ENCODE measurements at places on chromosomes 1 and 21. TPM values are rescaled to one million over a fixed set of nuclear protein-coding genes. Genes with fewer than 3 reads are reported as not detected.

The TEDDM1 gene
- polyA plus RNA-seq = not detected

The RYR2 gene
- 1.2 TPM for polyA plus RNA-seq

The PPP1R12B gene
- polyA plus RNA-seq = 15.6 TPM

The RNF186 gene
- 0.35 TPM for polyA plus RNA-seq

The ARHGEF16 gene
- polyA plus RNA-seq = 17.0 TPM

The OR2T33 gene
- not detected for polyA plus RNA-seq

The GBP7 gene
- 0.14 TPM for polyA plus RNA-seq

DNA sequence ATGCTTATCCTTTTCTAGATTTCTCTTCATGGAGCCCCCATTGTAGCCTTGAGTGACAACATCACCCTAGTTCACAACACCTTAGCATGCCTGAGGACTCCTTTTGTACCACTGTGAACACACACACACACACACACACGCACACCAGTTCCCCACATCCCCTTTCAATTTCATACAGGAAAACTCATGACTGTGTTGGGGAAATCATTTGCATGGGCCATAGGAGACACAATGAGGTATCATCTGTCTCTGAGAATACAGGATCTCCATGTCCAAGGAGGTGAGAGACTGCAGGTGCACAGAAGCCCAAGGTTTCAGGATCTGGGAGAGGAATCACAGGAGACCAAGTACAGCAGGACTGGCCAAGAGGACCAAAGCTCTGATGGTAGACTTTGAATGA lies 119.7 kb downstream of the TPTE start:
- no peak for DNase-seq

DNA sequence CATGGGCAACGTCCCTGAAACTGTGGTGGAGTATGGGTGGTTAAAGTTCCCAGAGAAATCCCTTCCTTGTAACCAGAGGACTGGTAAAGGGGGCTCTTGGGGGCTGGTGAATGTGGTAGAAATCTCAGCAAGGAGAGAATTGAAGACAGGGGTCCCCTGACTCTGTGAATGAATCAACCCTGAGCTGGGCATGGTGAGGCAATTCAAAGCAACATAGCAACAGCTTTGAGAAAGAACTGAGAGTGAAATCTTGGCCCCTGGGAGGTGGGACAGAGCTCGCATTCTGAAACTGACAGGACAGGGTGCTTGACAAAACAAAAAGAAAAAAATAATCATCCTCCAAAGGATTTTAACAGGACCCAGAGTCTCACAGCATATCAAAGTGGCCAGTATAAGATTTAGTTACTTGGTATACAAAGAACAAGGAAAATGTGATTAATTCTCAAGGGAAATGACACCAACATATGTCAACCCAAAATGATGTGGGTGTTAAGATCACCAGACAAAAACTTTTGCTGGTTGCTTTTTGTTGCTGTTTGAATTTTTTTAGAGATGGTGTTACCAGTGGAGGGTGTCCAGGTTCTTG lies 11.7 kb upstream of the SUMO3 start:
- DNase-seq = no peak

- DNase-seq = no peak
Observed at GRCh38 chr21:15872236-15872635, 142.5 kb downstream of the USP25 start.

DNA sequence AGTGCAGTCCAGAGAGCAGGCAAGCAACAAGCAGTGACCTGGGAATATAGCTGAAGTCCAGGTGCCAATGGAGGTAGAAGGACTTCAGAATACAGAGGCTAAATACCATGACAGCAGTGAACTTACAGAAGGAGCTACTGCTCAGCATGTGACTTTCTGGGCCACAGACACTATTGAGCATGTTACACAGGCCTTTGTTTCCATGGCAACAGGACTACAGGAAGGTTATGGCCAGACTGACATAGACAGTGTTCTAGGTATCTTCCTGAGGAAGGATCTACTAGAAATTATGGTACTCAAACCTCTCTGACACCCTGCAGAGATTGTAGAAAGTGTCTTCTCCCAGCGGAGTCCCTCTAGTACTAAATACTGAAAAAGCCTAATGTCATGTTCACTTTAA lies 11.0 kb downstream of the OR2M5 start:
- no peak for DNase-seq

DNA sequence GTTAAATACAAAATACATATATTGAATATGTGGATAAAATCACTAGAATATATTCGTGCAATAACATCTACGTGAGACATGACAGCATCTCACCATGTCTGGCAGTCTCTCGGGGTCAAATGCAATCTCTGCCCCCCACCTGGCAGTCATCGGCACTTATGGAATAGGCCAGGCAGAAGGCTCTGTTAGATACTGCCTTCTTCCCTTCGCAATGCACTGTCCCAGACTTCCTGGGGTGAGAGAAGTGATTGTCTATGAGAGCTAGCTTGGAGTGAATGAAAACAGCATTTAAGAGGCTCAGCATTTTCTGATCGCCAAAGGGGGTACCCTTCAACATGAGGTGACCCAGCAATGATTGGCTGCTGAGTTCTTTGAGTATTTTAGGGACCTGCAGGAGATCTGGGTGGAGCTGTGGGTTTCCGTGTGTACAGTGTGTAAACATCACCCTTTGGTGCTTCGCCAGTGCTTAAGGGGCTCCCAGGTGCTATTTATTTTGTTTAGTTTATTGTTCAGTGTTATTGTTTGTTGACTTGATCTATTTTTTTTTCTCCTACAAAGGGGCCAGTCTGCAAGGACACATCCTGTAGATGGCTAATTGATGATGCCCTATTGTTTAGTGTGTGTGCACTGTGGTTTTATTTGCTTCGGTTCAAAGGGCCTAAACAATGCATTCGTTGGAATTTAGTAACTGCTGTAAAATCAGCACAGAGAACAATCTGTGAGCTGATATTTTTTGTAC lies 10.2 kb downstream of the ERG start:
- no peak for DNase-seq

GRCh38 chr1:92244376-92244775 lies 26.7 kb downstream of the C1orf146 start:
- DNase-seq = no peak

- no peak for DNase-seq
Observed at GRCh38 chr1:243734308-243734695, 115.7 kb downstream of the AKT3 start.

- no peak for DNase-seq
Observed at GRCh38 chr1:160575112-160575664, 4.1 kb downstream of the CD84 start.

DNA sequence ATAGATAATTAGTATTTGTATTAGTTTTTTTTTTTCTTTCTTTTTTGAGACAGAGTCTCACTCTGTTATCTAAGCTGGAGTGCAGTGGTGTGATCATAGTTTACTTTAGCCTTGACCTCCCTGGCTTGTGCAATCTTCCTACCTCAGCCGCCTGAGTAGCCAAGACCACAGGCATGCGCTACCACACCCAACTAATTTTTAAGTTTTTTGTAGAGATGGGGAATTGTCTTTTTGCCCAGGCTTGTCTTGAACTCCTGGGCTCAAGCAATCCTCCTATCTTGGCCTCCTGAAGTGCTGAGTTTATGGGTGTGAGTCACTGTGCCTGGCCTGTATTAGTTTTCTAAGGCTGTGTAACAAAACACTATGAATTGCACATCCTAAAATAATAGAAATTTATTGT lies 58.3 kb downstream of the MSH4 start:
- no peak for DNase-seq

DNA sequence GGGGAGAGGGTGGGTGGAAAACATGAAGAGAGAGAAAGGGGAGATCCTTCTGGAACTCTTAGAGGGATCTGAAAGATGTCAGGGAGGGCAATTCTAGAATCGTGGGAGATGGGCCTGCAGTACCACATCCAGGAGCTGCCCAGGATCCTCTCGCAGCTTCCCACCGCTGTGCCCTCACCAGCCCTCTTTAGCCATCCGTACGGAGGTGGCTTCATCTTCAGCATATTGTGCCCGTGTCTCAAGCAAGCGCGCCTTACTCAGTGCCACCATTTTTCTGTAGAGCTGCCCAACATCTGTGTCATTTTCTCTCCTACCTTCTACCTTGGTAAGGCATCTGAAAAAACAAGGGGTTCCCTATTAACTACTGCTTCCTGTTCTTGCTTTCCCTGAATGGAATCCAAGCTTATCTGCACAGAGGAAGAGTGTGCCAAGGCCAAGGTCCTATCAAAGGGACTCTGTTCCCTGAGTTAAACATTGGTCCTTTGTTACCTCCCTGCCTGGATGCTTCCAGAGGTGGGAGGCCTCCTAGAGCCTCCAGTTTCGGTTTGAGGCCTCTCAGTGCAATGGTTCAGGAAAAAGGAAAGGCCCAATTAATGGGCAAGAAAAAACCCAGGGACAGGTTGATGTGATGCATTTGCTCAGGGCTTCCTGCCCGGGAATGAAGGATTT lies 23.2 kb downstream of the C1orf116 start:
- no peak for DNase-seq

- DNase-seq = no peak
Observed at GRCh38 chr1:33660244-33660643, 187.8 kb downstream of the ZSCAN20 start.

DNA sequence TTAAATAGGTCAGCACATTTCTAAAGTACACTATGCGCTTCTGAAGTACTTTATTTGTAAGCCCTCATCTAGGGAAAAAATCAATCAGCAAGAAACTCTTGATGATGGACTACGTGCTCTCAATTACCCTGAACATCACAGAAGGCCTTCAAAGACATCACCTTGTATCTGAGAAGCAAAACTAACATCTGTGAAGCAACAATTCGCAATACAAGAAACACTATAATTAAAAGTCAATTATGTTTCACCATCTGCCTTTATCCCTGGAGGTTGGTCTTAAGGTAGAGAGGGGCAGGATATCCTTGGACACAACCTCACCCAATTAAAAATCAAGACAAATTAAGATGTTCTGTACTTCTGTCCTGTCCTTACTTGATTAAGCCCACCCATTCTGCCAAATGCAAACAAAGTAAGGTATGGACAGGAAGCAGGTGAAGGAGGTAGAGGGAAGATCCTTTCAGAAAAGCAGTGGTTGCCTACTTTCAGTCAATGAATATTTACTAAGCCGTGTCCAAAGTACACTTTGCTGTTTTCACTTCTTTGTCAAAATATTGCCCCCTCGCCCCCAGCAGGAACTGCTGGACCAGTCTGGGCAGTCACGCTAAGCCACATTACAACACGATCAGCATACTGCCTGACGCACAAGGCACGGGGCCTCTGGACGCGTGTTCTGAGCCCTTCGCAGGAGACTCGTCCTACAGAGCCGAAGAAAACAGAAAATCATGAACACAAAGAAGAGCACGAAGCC lies 887 bp downstream of the SLC19A2 start:
- DNase-seq = no peak

DNA sequence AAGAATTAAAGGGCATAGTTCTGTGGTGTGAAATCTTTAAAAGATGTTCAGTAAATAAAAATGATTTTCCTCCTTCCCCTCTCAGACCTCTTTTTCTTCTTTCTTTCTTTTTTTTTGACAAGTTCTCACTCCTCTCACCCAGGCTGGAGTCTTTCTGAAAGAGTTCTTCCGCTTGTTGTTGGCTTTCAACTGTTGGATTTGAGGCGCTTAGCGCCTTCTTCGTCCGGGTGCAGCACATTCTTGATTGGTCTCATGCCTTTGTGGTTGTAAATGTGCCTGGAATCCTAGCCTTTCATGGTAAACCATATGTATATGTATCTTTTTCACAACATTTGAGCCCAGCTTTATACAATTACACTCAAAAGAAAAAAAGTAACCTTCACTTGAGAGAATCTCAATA lies 980 bp upstream of the METTL18 start:
- no peak for DNase-seq

GRCh38 chr1:115879977-115880376 lies 39.1 kb upstream of the NHLH2 start:
- DNase-seq = no peak

DNA sequence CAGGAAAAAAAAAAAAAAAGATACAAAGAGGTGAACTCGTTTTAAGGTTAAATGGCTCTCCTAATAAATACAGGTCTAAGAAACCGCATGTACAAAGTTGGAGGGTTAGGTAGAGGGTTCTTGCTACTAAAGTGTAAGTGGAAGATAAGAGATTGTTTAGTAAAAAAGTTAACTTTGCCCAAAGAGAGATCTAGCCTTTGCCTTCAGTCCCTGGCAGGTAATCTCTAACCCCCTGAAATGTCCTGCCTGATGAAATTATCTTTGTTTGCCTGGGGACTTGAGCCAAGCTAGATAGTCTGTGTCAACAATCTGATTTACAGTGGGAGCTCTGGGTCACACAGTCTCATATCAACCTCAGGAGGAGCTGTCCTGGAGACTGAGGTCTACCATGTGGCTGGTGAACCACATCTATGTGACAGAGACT lies 57.6 kb downstream of the TRIM33 start:
- DNase-seq = no peak

- no peak for DNase-seq
Observed at GRCh38 chr1:156165083-156165482, 11.7 kb downstream of the SEMA4A start.

DNA sequence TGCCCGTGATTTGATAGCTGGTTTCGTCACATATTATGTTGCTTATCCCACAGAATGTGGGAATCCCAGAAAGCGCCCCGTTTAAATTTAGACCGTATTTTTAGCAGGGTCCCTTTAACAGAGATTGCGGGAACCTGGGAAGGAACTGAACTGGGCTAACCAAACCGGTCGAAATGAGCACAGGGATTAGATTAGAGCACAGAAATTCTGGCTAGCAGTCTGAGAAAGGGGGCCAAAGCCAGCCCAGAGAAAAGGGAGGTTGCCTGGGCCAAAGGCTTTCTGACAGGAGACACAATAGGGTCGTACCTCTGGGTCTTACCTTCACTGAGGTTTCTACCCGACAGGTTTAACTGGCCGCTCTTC lies 327 bp downstream of the LRRC40 start:
- DNase-seq = no peak

GRCh38 chr1:49052102-49052501 lies 275.4 kb upstream of the BEND5 start:
- no peak for DNase-seq

- no peak for DNase-seq
Observed at GRCh38 chr1:184114818-184115398, 63.4 kb downstream of the TSEN15 start.

- DNase-seq = no peak
Observed at GRCh38 chr1:90435351-90435750, 281.8 kb downstream of the BARHL2 start.

DNA sequence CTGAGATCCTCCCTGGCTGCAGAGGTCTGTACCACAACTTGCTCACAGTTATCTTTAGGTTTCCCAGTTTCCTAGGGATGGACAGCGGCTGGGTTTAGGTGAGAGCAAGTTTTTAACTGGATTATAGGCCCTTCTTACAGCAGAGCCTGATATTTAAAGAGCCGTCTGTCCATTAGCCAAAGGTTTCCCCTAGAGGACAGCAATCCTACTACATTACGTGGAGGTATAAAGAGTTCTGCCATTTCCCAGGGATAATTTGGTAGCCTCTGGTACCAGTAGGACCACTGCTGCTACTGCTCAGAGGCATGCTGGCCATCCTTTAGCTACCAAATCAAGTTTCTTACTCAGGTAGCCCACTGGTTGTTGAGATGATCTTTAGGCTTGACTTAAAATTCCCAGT lies 21.9 kb upstream of the FCGR2A start:
- DNase-seq = no peak
